ENCODE measurements at places on chromosomes 16 and 17. TPM values are rescaled to one million over a fixed set of nuclear protein-coding genes. Genes with fewer than 3 reads are reported as not detected.

The KRTAP4-9 gene
- not detected for total RNA-seq

The CD300H gene
- total RNA-seq: 0.49 TPM

The BAHCC1 gene
- total RNA-seq: 9.3 TPM

The ALDH3A1 gene
- not detected for total RNA-seq

The SOST gene
- total RNA-seq: not detected

The NTN1 gene
- 26.1 TPM for total RNA-seq

The RNF135 gene
- total RNA-seq: 6.1 TPM

The SEC14L5 gene
- total RNA-seq: 14.9 TPM

The SLX1A gene
- total RNA-seq: 17.8 TPM

The TOM1L1 gene
- 12.9 TPM for total RNA-seq

The OTOP2 gene
- total RNA-seq: not detected

The NLGN2 gene
- 7.6 TPM for total RNA-seq

The ARL17B gene
- 14.7 TPM for total RNA-seq

The CACNG4 gene
- 0.07 TPM for total RNA-seq

The CCDC78 gene
- 0.66 TPM for total RNA-seq

The ZNF205 gene
- total RNA-seq: 6.9 TPM

The CA4 gene
- 17.7 TPM for total RNA-seq

The MT1M gene
- total RNA-seq: 1.3 TPM

The RHBDL3 gene
- 0.13 TPM for total RNA-seq

The TBC1D26 gene
- total RNA-seq: not detected

The TMEM92 gene
- not detected for total RNA-seq

The CACNA1H gene
- 1.9 TPM for total RNA-seq

The PRPSAP2 gene
- total RNA-seq: 20.2 TPM

The RPH3AL gene
- total RNA-seq: 5.0 TPM

The CA5A gene
- not detected for total RNA-seq

The CDRT4 gene
- 0.53 TPM for total RNA-seq

The TBC1D3C gene
- total RNA-seq: not detected

The JMJD8 gene
- 46.3 TPM for total RNA-seq

The KPNA2 gene
- total RNA-seq: 17.1 TPM

The CCL8 gene
- 17.5 TPM for total RNA-seq

The PPP1R1B gene
- total RNA-seq: 0.46 TPM

The CEP295NL gene
- total RNA-seq: 0.22 TPM

The KRT12 gene
- not detected for total RNA-seq

The TEKT1 gene
- total RNA-seq: not detected

The CDH1 gene
- not detected for total RNA-seq

The DRC3 gene
- total RNA-seq: 1.4 TPM

The FBXO39 gene
- not detected for total RNA-seq

The GGNBP2 gene
- total RNA-seq: 48.7 TPM

The MT3 gene
- total RNA-seq: 6.6 TPM

The MYH11 gene
- total RNA-seq: 25.7 TPM

The RNF167 gene
- total RNA-seq: 84.4 TPM
